ENCODE measurements at places on chromosomes 4 and X. TPM values are rescaled to one million over a fixed set of nuclear protein-coding genes. Genes with fewer than 3 reads are reported as not detected.

SLC49A3 gene
- total RNA-seq, result 10.5 TPM

MAGEA2B gene
- total RNA-seq, result not detected

CSAG3 gene
- not detected for total RNA-seq

GRPR gene
- total RNA-seq, result 2.1 TPM

PPEF1 gene
- total RNA-seq, result 0.78 TPM

SSX2 gene
- total RNA-seq, result not detected

GAGE1 gene
- not detected for total RNA-seq

SOWAHB gene
- 1.2 TPM for total RNA-seq

TMSB15A gene
- 20.7 TPM for total RNA-seq

ASB9 gene
- total RNA-seq, result 1.3 TPM

IDH3G gene
- total RNA-seq, result 55.0 TPM

ZNF711 gene
- 54.1 TPM for total RNA-seq

VEGFC gene
- total RNA-seq, result 2.5 TPM

FLNA gene
- 1,412 TPM for total RNA-seq

TENM3 gene
- total RNA-seq, result 106 TPM

IQCM gene
- total RNA-seq, result 0.94 TPM

AMTN gene
- not detected for total RNA-seq

SLC25A43 gene
- 6.7 TPM for total RNA-seq

DKK2 gene
- 23.5 TPM for total RNA-seq

COL4A6 gene
- 102 TPM for total RNA-seq

CXCL3 gene
- 2.8 TPM for total RNA-seq

ARSJ gene
- 3.1 TPM for total RNA-seq

Measured in mesothelial cell of epicardium (in vitro differentiated cells).